ENCODE measurements at places on chromosomes 4 and X.
A peak's percentile ranks its signal among the peaks of the same experiment; 100 is the strongest.

- no peak for DNase-seq
Measured at GRCh38 chr4:70556856-70557255, 35.2 kb upstream of the AMBN start.

GRCh38 chr4:174107746-174108354 is 175.6 kb downstream of the FBXO8 start:
- no peak for DNase-seq

GRCh38 chr4:98779088-98779487 is 120.7 kb upstream of the TSPAN5 start:
- no peak for DNase-seq

- no peak for DNase-seq
Measured at GRCh38 chrX:150869450-150869849, 29.0 kb downstream of the CD99L2 start.

DNA sequence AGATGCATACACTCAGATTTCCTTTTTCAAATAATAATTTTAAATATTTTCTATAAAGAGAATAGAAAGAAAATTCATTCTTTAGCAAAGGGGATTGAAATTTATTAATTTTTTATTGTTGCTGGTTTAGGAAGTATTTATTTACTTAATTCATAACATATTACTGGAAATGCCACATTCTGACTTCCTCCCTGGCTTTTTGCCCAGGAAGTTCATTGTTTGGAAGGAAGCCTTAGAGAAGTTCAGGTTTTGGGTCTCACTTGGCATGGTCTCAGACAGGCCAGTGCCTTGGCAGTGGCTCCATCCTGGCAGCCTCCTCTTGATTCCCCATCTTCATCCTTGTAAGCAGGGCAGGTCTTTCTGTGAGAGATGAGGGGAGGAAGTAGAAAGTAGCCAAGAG is 50.5 kb downstream of the IL15 start:
- DNase-seq: no peak

GRCh38 chrX:77087529-77088169 is 359.5 kb upstream of the FGF16 start:
- DNase-seq: no peak

- DNase-seq: no peak
Measured at GRCh38 chrX:39409246-39409917, 608.1 kb downstream of the MID1IP1 start.

GRCh38 chr4:6890358-6890757 is 19.3 kb upstream of the TBC1D14 start:
- DNase-seq: no peak

- no peak for DNase-seq
Measured at GRCh38 chr4:9949573-9949972, 71.7 kb downstream of the SLC2A9 start.

GRCh38 chr4:69984030-69984443 is 11.7 kb upstream of the STATH start:
- DNase-seq: no peak

DNA sequence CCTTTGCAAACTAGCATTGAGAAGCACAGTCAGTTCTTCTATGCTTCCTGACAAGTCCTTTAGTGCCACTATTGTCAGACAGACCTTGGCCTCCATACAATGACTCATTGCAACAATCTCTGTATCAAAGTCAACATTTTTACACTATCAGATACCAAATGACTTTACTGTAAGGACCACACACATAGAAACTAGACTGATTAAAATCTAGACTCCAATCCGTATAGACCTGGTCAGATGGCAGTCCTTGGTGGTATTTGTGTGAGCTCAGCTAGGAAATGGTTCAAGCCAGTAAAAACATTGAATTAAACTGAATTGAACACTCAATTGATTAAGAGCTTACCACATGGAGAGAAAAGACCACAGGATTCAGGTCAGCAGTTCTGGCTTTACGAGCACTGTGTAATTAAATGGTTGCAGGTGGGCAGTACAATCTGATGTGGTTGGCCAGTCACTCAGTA is 549.8 kb upstream of the LCORL start:
- DNase-seq: no peak

DNA sequence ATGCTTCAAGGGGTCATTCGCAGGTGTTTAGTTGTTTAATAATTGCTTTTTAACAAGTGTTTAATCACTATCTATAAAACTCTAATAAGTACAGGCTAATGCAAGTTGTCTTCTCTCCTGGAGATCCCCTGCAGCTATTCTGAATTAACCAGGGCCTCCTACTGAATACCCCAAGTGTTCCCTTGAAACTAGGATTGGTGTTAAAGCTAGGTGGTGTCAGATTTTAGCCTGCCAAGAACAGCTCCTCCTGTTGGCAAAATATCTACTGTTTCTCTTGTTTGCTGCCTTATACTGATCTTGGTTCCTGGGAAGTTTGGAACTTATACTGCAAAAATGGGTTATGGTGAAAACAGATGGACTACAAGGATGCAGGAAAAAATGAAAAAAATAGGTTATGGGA is 26.1 kb upstream of the TMEM154 start:
- DNase-seq: no peak

GRCh38 chrX:50003467-50003866 is 81.1 kb downstream of the CLCN5 start:
- no peak for DNase-seq

DNA sequence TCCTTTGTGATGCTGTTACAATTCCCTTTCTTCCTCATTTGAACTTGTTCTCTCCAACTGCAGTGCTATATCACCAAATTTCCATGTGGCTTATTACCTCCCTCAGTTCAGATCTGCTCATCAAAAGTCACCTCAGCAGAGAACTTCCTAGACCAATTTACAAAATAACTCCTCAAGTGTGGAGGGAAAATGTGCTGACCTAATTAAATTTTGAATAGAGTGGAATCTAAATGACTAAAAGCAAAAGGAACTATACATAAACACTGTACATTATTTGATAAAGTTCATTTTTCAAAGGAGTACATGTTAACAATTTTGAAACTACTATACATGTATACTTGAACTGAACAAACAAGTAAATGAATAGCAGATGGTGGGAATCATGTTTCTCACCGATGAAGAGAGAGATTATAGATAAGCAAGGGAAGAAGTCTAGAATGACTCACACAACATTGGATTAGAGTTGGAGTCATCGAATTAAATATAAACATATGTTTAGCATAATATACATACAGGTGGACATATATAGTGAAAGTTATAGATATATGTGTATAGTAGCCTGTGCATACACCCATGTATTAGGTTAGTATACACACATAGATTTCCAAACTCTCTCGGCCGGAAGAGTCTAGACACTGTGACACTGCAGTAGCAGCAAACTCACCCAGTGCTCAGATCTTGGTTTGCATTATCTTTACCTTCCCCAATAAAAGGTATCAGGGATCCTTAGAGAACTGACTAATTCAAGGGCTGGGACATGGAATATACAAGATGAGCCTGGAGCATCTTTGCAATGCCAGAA is 318.7 kb downstream of the PCDH18 start:
- no peak for DNase-seq

GRCh38 chr4:71709961-71710360 is 73.9 kb downstream of the GC start:
- DNase-seq: no peak

DNA sequence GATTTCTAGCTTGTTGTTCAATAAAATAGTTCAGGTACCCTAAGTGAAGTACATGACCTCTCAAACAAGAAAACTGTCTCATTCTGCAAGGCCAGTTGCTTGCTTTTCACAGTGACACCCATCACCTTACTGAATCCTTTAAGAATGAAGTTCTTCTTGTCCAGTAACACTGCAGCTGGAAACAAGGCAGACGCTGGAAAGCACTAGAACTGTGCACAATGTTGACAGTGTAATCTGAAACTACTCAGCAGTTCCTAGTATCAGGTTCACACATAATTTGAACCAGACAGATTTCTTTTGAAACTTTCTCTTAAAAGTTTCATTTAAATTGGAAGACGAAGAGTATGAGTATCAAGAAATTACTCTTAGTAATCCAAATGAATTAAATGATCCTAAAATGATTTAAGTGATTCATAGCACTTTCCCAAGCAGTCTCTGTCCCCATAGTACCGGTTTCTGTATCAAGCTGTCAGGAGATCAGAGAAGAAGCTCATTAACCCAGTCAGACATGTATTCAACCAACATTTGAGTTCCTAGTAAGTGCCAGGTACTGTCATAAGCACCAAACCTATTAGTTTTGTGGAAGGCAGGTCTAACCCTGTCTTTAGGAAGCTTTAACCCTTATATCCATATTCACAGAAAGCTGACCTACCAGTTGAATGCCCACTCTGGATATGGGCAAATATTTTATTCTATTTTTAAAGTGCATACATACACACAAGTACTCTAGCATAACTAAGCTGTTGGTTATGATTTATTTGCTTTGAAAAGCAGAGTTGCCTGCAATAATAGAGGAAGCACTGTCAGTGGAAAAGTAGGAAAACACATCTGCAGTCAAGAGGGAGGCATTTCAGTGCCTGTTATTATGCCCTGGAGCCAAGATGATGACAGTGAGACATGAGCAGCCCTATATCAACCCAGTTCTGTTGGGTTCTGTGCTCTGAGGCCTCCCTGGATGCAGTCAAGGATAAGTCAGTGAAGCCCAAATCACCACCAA is 63.6 kb downstream of the PALLD start:
- DNase-seq: no peak

- DNase-seq: no peak
Measured at GRCh38 chr4:8039290-8039689, 99.6 kb upstream of the AFAP1 start.

- DNase-seq: no peak
Measured at GRCh38 chr4:40000711-40001110, 23.0 kb upstream of the PDS5A start.

- DNase-seq: no peak
Measured at GRCh38 chr4:169062897-169063244, 52.8 kb upstream of the CBR4 start.

DNA sequence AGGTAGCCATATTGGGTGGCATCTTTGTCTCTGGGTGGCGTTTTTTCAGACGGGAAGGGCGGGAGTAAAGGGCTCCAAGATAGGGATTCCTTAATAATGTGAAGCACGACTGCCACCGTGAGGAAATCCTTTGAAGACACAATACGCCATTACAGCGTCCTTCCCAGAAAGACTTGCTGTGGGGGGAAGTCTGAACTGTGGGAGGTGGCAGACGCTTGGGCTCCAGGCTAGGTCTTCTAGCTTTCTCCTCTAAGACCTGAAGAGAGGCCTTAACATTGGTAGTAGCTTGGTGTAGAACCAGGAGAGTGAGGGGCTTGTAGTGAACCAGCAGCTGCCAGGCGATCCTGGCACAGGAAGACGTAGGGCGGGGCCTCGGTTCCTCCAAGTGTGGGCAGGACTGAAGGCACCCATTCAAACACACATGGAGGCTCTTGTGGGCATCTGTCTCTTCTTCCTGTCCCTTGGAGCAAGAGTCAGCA is 197.3 kb downstream of the OR13H1 start:
- DNase-seq: peak; percentile 84

DNA sequence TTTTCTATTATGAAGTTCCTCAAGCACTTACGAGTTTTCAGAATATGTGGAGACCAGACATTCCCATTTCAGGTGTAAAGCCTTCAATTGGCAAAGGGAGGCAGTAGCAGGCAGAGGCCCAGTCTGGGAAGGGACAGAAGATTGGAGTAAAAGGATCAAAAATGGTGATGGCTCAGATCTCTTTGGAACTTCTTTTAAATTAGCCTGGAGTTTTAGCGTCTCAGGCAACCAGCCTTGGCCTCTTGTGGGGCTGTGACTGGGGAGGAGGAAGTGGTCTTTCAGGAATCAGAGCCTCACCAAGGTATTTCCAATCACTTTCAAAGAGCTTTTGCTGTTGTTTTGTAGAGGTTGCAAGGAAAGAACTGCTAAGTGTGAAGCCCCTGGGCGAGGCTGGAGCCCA is 239.1 kb downstream of the FRAS1 start:
- no peak for DNase-seq

DNA sequence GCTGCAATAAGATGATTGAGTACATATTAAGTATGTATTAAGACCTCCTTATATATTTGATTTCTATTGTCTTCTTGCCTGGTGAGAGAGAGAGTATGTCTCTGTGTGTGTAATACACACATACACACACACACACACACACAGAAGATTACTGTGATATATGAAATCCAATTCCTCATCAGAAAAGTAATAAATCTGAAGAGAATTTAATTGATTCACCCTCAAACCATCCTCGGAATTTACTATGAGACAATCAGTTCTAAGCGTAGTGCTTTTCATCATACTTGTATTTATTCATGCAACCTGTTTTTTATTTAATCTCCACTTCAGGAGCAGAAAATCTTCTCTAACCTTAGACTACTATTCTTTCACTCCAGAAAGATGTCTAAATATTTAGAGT is 62.3 kb upstream of the TLL1 start:
- DNase-seq: no peak

DNA sequence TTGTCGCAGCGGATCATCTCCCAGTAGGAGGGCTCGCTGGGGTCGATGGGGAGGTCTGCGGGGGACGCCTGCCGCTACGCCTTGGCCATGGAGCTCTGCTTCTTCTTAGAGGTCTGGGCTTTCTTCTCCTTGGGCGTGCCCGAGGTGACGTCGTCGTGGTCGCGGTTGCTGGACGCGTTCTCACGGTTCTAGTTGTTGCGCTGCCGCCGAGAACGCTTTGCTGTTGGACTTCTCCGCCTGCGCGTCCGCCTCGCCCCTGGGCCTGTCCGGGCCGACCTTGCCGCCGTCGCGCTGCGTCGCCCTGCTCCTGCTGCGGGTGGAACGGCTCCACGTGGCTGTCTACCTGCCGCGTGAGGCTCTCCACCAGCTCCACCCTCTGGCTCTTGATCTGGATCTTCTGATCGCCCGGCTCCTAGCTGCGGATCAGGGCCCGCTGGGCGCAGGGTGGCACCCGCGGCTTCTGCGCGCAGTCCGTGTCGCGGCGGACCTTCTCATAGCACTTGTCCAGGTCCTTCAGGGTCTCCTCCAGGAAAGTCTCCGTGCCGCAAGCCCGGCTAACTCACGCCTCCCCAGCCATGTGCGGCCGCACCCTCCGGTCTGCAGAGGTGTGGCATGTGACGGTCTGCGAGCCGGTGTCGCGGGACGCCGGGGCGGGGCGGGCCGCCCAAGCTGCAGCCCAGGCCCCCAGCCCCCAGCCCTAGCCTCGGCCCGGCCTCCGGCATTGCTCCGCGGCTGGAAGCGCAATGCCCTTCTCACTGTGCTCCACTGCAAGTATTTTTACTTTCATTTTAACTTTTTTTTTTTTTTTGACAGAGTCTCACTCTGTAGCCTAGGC is 40.5 kb upstream of the OGT start:
- peak; percentile 61 for DNase-seq

DNA sequence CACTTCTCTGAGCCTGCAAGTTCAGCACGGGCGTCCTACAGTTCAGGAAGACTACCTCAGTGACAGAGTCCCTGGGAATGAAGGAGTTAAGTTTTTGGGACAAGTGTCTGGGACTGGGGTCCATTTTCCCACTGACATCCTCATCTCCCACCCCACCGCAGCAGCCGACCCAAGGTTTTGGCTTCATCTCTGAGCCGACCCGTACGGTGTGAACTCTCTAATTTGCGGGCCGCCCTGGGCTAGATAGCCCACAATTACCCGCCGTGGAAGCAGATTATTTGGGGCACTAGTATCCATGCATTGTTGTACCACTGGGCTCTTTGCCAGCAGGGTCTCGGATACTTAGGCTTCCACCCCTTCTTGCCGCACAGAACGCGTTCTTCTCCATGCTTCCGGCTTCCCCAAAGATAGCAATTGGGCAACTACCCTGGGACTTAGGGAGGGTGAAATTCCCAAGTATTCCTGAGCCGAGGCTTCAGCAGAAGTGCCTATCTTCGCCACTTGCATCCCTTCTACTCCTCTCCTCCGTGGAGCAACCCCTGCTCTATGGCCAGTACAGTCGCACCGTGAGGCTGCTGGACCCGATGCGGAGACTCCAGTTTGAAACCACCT is 2.4 kb downstream of the IL1RAPL2 start:
- no peak for DNase-seq

GRCh38 chr4:156473151-156473550 is 498.4 kb downstream of the PDGFC start:
- DNase-seq: no peak

GRCh38 chr4:85491527-85491926 is 16.6 kb downstream of the ARHGAP24 start:
- no peak for DNase-seq
